Testis (tissue), 5 donors: ENCODE measurements at places on chromosomes 13 and 19. TPM values are rescaled to one million over a fixed set of nuclear protein-coding genes. Genes with fewer than 3 reads are reported as not detected.

The HSD17B14 gene
- 11.9 TPM for total RNA-seq

The ZNF576 gene
- 14.6 TPM for total RNA-seq

The LRRC8E gene
- 1.4 TPM for total RNA-seq

- DNase-seq, result no peak
Observed at GRCh38 chr19:43731346-43731745, 15.5 kb downstream of the IRGC start.

- DNase-seq, result no peak
Observed at GRCh38 chr13:20073775-20074174, 87.1 kb downstream of the GJA3 start.

GRCh38 chr19:47582320-47582909, 9.5 kb upstream of the ZNF541 start:
- DNase-seq, result peak; percentile 40

- DNase-seq, result no peak
Observed at GRCh38 chr13:30504081-30504480, 38.3 kb upstream of the HMGB1 start.

DNA sequence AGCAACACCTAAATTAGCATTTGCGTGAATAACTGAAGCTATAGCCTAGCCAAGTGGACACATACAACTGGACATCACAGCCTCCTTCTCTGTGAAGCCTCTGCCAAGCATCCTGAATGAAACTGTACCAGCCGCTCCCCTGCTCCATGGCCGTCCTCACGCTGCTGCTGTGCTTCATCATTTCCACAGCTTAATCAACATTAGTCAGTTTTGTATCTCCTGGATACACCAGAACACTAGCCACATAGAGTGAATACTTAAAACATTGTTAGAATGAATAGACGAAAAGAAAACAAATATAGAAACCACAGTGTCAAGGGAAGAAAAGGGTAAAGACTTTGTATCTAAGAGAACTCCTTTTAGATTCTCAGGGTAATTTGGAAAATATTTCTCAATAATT, 1526.9 kb downstream of the EFNB2 start:
- no peak for DNase-seq

- no peak for DNase-seq
Observed at GRCh38 chr13:29753618-29754472, 96.6 kb downstream of the UBL3 start.

DNA sequence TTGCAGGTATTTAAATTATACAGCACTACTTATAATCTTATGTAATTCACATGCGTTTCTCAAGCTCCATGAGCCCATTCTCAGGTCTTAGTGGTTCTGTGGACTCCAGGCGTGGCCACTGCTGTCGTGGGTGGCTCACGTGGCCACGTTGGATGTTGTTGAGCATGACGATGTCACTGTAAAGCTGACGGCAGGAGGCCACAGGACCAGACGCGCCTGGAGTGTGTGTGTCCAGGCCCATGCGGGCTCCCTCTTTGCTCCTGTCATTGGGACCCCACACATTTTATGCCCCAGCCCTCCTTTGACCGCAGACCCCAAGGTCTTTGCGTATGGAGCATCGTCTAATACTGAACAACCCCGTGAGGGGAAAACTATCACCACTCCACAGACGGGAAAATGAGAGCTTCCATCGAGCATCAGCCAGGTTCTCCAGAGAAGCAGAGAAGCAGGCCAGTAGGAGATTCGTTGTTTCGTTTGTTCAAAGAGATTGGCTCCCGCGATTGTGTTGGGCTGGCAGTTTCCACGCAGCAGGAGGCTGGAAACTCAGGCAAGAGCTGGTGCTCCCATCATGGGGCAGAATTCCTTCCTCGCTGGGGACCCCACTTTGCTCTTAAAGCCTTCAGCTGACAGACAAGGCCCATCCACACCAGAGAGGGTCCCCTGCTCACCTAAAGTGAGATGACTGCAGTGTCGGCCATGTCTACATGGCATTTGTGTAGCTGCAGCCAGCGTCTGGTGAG, 129.3 kb upstream of the SPACA7 start:
- peak; percentile 6 for DNase-seq

DNA sequence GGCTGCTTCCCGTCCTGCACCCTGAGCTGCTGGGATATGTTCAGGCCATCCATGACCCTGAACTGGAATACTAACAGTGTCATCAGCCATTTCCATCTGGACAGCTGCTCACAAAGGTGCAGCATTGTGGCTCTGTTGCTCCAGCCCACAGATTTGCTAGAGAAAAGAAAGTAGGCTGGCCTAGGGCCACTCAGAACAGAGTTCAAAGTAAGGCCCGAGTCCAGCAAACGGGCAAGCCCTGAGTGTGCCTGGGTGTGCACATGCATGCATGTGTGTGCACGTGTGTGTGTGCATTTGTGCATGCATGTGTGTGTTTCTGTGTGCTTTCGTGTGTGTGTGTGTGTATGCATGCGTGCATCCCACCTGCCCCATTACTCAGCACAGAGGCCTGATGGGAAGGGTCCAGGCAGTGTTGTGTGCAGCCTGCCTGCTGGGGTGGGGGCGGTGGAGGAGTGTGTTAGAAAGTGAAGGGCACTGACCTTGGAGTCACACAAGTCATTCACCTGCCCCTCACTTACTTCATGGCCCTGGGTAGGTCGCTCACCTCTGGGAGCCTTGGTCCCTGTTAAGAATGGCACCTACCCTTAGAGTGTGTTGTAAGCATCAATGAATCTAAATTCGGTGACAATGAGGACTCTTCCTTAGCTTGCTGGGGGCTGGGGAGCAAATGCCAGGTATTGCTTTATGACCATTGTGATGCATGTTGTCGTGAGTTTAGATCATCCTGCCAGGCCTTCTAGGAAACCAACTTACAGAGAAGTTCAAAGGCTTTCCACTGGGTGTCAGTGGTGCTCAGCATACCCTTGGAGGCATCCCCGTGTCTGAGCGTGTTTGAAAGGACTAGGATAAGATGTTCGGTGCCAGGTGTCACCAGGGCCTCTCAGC, 53.2 kb downstream of the GPR12 start:
- peak; percentile 73 for DNase-seq

DNA sequence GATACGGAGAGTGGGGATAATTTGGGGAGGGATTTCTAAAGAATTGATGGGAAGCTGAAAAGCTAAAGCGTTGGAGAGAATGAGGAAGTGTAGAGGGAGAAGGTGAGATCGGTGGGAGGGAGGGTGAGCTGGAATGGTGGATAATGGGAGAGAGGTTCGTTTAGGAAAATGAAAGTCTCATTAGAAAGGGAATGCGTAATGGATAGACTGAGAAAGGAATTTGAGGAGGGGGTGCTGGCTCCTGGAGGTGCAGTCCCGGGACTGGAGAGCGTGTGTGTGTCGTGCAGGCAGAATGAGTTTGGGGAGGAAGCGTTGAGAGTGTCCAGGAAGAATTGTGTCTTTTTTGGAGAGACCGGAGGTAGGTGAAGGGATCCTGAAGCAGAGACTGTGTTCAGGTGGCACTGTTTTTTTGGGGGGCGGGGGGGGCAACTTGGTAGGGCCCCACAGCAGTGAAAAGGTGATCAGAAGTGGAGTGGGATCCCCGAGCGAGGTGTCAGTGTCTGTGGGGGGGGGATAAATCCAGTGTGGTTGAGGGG, 1.4 kb downstream of the ACTN4 start:
- no peak for DNase-seq

DNA sequence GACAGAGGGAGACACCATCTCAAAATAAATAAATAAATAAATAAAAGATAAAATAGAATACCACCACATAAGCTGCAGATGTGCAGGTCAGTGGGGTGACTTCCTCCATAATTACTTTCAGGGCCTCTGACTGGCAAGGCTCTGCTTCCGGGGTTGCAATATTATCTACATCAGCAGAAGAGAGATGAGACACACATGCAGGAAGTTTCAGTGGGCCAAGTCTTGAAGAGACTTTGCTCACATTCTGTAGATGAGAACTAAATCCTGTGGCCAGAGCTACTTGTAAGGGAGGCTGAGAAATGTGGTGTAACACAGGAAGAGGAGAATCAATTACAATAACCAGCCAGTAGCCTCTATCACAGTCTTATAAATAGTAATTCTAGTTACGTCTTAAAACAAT, 89.9 kb upstream of the MAB21L1 start:
- no peak for DNase-seq

DNA sequence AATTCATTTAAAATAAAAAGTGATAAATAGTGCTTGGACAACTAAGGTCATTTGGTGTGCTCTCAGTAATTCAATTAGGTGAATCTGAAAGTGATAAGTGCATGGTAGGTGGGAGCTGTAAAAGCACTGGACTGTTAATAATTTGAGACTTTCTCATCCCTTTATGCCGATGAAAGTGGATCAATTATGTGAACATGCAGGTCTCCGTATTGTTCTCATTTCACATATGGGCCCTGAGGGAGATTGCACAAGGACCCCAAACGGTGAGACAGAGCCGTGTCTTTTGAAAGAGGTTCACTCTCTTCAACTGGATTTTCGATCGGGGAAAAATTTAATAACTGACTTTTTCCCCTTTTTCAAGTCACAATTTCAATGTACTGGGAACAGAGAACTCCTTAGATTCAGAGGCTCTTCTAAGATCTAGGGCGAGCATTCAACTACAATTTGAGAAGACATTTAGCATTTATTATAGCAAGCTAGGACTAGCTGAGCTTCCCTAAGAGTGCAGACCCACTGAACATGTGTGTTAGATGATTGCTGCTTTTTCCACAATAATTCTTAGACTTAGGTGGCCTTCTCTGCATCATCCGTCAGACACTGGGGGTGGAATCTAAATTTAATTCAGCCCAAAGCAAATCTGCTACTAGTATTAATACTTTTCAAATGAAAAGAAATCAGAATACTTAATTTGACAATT, 347.6 kb downstream of the OXGR1 start:
- DNase-seq, result no peak

- DNase-seq, result no peak
Observed at GRCh38 chr13:45042539-45042938, 53.2 kb downstream of the GPALPP1 start.

DNA sequence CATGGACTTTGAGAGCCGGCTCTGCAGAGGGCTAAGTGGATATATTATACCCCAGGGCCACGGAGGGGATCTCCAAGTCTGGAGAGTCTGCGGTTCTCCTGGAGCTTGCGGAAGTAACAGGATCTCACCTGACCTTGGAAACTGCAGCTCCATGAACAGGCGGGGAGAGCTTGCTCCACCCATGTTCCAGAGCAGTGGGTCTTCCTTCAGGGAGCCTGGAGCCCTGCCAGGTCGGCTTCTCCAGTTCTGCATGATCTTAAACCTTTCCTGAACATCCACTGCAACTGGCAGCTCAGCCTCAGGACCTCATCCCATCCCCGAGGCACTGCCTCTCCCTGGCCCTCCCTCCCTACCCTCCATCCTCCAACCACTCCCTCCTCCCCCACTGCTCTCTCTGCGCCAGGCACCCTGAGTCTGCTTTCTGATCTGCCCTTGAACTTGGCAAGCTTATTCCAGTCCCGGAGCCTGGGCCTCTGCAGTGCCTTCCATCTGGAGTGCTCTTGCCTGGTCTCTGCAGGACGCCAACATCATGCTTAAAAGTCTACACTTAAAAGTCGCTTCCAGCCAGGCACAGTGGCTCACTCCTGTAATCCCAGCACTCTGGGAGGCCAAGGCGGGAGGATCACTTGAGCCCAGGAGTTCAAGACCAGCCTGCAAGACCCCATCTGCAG, 13.2 kb downstream of the ATCAY start:
- DNase-seq, result peak; percentile 55

- no peak for DNase-seq
Observed at GRCh38 chr13:42820451-42820850, 39.1 kb downstream of the FAM216B start.

GRCh38 chr13:23949200-23949599, 51.9 kb upstream of the C1QTNF9B start:
- DNase-seq, result no peak

DNA sequence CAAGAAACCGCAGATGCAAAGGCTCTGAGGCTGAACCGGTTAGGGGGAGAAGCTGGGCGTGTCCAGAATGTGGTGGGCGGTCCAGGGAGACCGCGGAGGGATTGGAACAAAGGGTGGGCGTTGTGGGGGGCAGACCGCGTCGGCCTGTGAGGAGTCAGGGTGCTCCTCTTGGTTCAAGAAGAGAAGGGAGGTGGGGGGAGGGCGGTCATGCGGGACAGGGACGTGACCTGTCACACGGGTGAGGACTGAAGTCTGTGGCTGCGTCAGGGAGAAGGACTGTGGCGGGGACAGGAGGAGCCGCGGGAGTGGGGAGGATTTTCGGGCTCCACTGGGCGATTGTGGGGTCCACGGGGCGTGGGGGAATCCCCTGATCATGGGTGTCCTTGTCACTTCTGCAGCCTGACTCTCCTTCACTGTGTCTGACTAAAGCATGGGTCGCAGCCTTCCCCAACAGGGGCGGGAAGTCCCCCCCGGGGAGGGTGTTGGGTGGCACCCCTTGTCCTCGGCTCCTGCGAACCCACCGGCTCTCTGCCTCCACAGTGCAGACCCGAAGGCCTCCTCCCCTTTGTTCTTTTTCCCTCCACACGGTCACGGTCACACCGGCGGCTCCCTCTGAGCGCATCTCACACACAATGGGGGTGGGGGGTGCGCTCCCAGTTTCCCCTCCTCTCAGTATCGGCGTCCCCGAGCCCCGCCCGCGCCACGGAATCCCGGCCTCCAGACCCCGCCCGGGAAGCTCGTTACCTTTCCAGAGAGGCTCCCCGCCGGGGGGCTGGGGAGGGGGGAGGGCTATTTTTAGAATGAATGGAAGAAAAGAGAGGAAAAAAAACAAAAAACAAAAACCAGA, 16.4 kb upstream of the KCNN1 start:
- DNase-seq, result no peak

DNA sequence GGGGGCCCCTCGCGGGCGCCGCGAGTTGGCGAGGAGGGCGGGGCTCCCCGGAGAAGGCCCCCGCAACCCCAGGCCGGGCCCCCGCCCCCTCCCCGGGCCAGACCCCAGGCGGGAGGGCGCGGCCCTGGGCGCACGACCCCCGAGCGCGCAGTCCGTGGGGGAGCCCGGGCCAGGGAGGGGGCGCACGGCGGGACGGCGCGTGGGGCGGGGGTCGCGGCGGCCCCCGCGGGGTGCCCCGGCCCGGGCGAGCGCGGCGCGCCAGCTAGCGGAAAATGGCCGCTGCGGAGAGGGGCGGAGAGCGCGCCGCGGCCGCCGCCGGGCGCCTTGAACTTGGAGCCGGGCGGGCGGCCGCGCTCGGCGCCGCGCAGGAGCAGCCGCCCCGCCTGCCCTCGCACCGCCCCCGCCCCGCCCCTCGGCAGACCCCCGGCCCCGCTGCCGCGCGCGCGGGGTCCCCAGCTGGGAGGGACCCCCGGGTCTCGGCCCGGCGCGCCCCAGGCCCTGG, 6.4 kb upstream of the NFIC start:
- no peak for DNase-seq

DNA sequence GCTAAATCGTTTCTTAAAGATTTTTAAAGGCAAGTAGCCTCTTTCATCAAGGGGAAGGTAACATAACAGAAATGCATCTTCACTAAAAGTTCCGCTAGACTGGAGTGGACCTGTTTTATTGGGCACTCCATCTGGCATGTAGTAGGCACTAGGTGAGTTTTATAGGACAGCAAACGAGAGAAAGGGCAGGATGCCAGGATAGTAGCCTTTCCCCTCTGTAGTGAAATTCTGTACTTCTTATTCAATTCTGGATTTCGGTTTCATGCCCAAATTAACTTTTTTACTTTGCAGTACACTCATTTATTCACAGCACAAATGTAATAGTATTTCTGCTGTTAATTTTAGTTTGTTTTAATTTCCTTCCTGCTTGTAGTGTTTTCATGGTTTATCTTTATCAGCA, 45.2 kb downstream of the GPR180 start:
- no peak for DNase-seq
